Mucosa of descending colon (tissue), 3 donors: ENCODE measurements at places on chromosomes 3 and 15. TPM values are rescaled to one million over a fixed set of nuclear protein-coding genes. Genes with fewer than 3 reads are reported as not detected.

GRCh38 chr15:90583471-90584252, 53.9 kb downstream of the CRTC3 start:
- DNase-seq: no peak

DNA sequence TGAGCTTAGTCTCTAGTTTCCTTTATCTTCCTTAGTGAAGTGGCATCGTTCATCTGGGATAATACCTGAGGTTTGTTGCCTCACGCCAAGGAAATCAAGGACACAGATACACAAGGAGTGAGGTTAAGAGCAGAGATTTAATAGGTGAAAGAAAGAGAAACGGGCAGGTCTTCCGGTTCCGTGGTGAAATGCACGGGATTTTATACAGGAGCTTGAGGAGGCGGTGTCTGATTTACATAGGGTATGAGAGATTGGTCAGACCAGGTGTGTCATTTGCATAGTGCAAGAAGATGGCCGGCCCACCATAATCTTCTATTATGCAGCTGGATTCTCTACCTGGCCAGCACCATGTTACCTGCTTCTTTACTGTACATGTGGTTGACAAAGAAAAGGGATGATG, 17.2 kb downstream of the ARRDC4 start:
- DNase-seq: no peak

GRCh38 chr15:74866090-74866489, 7.1 kb downstream of the SCAMP2 start:
- DNase-seq: no peak

DNA sequence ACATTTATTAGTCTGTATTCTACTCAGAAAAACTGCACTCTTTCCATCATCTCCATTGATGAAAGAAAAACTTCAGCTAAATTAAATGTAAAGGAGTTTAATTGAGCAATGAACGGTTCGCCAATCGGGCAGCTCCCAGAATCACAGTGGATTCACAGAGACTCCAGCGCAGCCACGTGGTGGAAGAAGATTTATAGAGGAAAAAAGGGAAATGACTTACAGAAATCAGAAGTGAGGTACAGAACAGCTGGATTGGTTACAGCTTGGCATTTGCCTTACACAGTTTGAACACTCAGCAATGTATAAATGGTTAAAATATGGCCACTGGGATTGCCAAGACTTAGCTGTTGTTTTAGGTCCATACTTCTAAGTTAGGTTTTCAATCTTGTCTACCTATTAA, 2.8 kb upstream of the SUCLG2 start:
- no peak for DNase-seq

- DNase-seq: no peak
Observed at GRCh38 chr3:147418808-147419701, 9.9 kb downstream of the ZIC1 start.

DNA sequence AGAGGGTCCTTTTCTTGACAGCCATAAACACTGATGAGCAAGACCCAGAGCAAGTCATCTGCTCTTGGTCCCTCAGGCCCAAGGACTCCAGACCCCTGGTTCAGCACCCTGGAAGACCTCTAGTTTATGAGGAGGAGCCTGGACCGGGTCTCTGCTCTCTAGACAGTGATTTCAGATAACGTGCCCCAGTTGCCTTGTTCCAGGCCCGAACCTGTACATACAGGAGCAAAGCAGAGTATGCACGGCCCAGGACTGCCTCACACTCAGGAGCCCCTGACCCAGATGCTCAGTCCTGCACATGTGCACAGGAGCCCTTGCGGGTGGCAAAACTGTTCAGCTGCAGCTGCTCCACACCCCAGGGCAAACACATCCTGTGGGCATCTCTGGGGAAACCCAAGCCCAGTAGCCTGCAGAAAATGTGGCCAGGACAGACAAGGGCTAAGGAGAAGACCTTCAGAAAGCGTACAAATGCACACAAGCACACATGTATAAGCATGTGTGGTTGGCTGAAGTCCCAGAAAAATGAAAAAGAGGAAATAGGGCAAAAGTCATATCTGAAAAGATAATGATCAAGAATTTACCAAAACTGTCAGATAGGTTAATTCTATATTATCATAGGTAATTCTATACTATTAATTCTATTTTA, 59.9 kb upstream of the CORO2B start:
- no peak for DNase-seq

Gene SLCO2A1
- 72.2 TPM for total RNA-seq

Gene FANCD2OS
- not detected for total RNA-seq

DNA sequence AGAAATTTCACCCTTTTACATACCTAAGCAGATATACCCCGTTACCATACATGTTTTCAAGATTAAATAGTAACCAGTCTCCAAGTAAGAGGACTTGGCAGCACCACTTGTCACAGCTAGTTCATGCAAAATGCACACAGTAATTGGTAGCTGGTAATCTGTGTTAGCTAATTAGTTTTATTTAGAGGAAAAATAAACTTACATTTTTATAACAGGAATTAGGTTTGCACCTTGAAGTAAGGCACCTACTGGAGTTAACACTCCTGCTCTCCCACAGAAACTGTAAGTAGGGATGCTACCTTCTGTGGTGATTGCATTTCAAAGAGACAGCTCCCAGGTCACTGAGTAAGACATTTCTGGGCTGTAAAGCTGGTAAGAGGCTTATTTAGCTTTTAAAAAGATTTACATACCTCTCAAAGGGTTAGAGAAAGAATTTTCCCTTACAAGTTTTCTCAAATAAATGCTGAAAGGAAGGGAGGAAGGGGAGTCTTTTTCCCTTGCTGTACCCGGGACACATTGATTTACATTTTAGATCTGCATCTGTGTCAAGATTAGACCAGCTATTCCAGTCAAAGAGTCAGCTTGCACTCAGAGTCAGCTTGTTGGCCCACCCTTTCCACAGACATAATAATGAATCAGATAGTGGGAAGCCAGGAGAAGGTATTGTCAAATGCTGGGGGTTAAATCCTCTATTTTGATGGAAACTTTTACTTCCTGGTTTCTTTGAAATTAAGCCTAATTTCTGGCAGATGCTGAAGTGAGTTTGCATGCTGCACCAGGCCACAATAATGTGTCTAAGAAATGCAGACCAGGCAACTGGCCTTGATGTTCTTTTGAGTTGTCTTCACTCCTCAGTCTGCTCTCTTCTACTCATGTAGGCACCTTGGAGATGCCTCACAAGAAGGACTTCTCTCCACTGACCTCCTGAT, 77.6 kb upstream of the CHD2 start:
- DNase-seq: no peak

Gene MGLL
- 515 TPM for total RNA-seq

- no peak for DNase-seq
Observed at GRCh38 chr3:133892541-133893231, 3.0 kb downstream of the RAB6B start.

- no peak for DNase-seq
Observed at GRCh38 chr3:17023006-17023664, 138.4 kb downstream of the PLCL2 start.

- no peak for DNase-seq
Observed at GRCh38 chr3:2714834-2715233, 395.3 kb downstream of the IL5RA start.

GRCh38 chr15:71916834-71917233, 106.5 kb downstream of the NR2E3 start:
- no peak for DNase-seq

DNA sequence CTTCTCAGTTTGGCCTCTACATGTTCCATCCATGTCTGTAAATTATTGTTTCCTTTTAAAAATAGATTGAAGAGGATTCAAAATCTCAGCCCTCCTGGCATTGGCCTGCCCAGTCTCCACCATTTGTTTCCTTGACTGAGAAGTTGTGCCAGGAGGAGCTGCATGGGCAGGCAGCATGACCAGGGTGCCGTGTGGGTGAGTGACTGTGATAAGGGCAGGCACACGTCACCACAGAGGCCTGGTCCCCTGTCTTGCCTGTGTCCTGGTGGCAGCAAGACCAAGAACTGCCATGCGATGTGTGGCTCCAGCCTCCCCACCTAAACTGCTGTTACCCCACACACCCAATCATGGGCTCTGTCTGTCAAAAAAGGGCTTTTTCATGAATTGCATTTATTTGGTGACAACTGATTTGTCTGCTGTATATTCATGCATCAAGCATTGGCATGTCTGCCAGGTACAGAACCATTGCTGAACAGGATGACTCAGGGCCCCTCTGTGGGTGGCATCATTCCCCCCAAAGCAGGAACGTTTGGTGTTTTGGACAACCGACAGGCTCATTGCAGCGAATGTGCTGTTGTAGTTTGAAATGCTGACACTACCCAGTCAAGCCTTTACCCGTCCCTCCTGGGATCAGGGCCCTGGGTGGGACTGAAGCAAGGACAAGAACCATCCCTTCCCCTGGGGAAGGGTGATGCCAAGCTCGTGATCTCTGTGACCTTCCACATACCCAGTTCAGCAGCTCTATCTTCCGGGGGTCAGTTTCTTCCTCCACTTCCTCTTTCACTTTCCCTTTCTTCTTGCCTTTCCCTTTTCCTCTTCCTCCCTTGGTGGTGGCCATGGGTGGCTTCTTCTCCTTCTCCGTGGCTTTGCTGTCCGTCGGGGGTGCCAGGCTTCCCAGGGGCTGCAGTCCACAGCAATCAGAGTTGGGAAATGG, 51.6 kb downstream of the TRPM1 start:
- DNase-seq: no peak

DNA sequence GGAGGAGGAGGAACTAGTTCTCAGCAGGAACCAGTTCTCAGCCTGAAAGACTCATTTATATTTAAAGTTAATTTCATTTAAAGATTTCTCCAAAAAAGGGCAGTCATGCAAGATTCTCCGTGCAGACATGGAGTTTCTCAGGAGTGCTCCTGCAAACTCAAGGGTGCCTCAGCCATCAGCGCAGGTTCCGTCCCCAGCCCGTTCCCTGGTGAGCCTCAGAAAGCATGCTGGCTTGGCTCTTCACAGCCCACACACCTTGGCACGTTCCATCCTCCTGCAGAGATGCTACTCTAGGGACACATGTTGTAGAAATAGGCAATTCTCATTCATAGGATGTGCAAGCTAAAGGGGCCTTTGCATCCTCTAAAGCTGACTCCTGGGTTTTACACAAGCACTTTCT, 123.0 kb downstream of the LIPC start:
- DNase-seq: no peak

DNA sequence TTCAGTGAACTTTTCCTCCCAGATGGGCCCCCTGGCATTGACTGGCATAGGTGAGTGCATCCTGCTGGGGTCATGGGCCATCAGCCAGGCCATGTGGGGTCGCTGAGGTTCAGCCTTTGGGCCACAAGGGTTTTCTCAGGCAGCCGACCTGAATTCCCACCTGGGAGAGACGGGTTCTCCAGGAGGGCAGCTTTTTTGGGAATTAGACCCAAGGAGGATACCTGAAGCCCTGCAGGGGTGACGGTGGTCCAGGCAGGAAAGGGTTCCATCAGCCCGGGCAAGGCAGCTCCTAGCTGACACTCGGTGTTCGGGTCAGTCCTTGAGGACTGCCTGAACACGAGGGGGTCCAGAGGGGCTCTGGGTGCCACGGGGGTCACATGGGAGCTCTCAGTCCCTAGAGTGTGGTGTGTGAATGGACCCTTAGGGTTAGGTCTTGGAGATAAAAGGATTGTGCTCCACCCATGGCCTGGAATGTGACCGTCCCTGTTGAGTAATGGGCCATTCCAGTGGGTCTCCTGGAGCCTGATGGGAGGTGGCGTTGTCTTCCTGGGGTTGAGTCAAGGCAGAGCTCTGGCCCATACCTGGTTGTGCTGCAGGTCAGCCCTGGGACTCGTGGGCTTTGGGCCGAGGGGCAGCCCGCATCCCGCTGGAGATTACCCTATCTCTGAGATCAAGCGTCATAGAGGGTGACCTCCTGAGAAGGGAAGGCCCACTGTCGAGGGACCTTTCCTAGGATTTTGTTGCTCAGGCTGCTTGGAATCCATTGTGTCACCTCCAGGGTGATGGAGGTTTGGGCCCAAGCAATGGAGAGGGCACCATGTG, 192.8 kb downstream of the UBE3A start:
- peak; percentile 27 for DNase-seq

Gene THUMPD3
- 31.2 TPM for total RNA-seq

- DNase-seq: no peak
Observed at GRCh38 chr15:86164232-86164898, 84.7 kb downstream of the AGBL1 start.

Gene RBP2
- 0.76 TPM for total RNA-seq

- peak; percentile 58 for DNase-seq
Observed at GRCh38 chr15:25501828-25502446, 63.1 kb upstream of the UBE3A start.

Gene MEIS2
- 8.9 TPM for total RNA-seq

DNA sequence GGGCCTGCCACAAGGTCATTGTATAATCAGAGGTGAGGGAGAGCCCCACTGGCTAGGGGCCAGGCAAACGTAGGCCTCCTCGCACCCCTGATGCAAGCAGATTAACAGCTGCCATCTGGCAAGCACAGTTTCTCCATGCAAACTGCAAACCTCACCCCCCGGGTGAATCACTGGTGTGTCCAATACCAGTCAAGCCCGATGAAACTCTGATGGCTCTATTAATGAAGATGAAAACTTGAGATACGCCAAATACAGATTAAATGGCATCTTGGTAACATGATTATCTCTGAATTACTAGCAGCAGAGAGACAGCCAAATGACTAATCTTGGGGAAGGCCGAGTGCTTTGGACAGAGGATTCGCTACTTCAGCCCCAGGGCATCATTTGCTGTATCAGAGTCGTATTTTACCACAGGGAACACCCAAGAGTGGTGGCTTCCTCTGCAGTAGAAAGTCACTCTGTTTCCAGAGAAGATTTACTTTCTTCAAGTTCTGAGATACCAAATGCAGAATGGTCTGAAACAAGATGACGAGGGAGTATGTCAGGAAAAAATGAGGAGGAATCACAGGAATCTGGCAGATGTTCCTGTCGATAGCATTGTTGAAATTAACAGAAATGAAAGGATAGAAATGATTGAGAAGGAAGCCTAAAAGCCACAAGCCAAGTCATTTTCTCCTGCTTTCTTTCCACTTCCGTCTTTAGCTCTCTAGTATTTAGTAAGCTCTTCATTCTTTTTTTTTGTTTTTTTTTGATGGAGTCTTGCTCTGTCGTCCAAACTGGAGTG, 96.2 kb upstream of the NR2F2 start:
- no peak for DNase-seq

Gene KLHL40
- total RNA-seq: not detected

Gene PRICKLE2
- 4.3 TPM for total RNA-seq

DNA sequence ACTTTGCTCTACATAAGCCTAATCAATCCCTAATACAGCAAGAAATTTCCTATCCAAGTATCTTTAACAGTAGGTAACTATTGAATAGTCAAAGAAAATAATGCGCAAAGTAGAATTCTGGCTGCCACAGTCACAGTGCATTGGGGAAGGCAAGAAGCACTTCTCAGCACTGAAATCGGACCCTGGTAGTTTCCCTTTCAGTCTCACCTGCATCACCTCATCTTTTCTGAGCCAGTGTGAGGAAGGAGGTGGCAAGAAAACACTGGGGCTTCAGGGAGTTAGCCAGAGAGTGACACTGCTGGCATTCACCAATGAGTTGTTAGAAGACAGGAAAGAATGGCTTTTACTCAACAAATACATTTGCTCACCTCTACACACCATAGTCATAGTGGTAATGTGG, 8.3 kb downstream of the TRIM42 start:
- no peak for DNase-seq

Gene LTK
- total RNA-seq: 5.5 TPM

Gene GABRB3
- total RNA-seq: 3.2 TPM
